ENCODE measurements at places on chromosomes 2 and 18.
A peak's percentile ranks its signal among the peaks of the same experiment; 100 is the strongest.

- DNase-seq = no peak
Measured at GRCh38 chr18:37575646-37576045, 10.0 kb upstream of the CELF4 start.

DNA sequence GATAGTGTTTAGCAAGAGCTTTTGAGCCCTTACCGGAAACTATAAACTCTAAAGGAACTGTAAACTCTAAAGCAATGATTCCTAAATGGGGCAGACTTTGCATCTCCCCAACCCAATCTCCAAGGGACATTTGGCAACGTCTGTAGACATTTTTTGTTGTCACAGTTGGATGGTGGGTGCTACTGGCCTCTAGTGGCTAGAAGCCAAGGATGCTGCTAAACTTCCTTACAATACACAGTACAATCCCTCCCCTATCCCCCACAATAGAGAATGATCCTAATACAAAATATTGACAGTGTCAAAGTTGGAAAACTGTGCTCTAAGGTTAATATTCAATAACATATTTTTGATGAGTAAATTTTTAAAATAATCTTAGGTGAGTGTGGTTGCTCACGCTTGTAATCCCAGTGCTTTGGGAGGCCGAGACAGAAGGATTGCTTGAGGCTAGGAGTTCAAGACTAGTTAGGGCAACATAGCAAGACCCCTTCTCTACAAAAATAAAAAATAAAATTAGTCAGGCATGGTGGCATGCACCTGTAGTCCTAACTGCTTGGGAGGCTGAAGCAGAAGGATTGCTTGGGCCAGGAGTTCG, 66.7 kb downstream of the PTPN4 start:
- DNase-seq = no peak

DNA sequence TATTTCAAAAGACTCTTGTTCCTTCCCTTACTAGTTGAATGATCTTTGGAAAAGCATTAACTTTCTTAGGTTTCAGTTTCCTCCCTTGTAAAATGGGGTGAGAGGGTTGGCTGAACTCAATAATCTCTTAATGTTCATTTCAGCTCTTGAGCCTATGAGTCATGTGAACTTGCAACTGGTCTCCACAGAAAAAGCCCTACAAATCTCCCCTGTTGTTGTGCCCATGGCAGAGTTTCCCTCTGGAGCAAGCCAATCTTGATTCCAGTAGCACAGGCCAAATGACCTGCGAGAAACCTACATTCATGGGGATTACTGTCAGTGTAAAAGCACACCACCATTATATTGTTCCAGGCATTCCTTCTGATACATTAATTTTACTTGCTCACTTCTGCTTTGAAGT, 388.9 kb downstream of the ALK start:
- DNase-seq = no peak

DNA sequence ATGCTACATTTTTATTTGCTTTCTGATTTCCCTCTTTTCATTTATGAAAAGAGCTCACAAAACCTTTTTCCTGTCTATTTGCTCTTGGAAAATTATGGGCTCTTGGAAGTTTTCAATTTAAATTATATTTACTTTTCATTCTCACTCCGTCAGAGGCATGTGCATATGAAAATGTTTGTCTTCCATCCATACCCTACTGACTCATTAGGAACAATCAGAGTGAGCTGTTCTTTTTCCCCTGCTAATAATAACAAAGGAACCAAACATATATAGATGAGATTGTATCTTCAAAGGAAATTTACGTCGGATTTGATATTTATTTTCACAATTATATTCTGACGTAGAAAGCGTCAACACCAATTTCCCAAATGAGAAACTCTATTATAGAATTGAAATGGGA, 1101.2 kb downstream of the TSN start:
- DNase-seq = no peak

DNA sequence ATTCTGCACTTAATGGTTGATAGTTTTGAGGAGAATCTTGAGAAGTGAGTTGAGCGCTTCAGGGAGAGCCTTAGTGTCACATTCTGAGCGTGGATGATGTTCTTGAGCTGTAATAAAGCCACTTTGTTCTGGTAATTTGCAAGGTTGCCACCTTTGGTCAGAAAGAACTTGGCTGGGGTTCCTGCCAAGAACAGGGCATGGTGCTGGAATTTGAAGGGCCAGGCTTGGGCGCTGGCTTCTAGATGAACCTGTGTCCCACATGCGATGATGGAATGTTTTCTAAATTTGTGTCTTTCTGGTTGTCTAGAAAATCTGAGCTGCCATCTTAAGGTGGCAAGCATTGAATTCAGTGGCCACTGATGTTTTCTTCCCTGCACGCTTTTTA, 124.1 kb upstream of the EML6 start:
- no peak for DNase-seq

DNA sequence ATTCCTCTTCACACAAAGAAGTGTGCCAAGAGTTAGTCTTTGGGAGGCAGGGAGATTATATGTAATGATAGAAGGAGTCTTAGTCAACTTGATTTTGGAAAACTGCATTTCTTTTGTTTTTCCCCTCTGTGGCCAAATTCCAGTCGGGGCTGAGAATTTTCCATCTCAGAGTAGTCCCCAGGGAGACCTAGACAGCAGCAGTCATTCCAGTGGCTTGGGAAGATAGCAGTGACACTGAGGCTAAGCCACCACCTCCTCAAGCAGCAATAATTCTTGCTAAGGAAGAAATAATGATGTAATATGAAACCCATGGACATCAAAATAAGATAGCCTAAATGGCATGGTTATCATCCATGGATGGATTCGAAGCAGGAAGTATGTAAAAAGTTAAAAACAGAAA, 21.0 kb upstream of the CCDC141 start:
- no peak for DNase-seq

- DNase-seq = no peak
Measured at GRCh38 chr2:220072669-220073220, 445.3 kb downstream of the SLC4A3 start.

DNA sequence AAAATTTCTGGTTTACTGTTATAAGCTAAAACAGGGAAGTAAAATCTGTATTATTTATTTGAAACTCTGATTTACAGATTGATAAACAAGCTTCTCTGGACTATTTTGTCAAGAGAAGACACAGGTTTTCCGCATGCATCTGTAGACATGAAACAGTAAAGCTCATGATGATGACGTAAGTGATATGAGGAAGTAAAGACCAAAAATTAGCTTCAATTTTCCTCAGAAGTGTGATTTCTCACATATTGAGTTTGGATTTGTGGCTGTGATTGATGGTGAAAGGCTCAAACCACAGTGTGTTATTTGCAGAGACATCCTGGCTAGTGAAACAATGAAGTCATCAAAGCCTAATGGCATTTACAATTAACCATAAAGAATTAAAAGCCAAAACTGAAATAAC, 12.6 kb upstream of the LONRF2 start:
- no peak for DNase-seq

- peak; percentile 85 for DNase-seq
Measured at GRCh38 chr2:173964565-173965371, 405 bp downstream of the SP3 start.

DNA sequence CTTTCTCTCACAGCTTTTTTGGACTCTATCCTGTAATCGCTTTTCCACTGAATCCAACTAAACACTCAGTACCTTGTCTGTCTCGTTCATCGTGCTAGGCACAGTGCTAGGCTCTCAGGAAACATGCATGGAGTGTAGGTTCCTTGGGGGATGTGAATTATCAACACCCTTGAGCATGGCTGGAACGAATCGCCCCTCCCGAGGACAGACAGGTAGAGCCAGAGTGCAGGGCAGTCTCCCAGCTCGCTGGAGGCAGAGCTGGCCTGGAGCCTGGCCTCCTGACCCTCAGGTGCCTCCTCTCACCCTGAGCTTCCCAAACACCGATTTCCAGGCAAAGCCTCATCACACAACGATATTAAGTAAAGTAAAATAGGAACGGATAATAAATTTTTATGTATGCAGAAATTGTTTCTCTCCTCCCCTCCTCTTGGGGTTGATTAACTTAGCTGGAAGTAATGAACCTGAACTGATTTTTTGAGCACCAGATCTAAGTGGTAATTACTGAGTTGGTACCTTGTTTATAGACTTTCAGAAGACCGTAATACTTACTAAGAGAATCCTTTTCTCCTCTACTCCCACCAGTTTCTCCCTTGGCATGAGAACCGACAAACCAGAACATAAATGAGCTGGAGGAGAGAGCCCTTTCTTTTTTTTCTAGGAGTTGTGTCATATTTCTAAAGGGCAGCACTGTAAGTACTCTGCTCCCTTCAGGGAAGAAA, 90.5 kb downstream of the MSH2 start:
- DNase-seq = no peak

DNA sequence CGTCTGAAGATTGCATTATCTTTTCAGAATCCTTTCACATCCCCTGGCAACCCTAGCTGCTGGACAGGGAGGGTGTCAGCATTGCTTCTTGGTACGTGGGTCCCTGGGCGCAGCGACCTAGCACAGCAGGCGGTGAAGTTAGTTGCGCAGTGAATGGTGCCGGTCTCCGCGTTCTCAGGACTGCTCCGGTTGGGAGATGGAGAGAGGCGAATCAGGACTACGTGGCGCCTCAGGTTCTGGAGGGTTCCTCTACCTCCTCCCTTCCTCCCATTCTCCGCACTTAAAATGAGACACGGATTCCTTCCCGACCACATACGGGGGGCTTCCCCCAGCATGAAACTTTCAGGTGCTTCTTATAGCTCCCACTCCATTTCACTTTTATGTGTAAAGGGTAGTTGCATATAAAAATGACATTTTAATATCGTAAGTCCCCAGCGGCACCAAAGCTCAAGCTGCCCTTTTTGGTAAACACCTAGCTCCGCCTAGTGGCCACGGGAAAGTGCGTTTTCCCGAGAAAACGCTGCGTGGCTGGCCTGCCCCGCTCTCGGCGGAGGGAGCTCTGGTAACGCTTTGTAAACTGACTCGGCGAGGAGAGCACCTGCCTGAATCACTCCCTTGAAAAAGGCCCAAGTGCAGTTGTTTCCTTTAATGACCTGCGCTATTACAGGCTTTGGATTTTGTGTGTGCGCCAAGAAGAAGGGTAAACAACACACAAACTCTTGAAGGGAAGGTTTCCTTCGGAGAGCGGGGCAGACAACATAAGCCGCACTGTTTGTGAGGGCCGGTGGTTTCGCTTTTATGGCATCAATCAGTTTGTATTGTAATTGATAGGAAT, 32.9 kb upstream of the INHBB start:
- peak; percentile 42 for DNase-seq

DNA sequence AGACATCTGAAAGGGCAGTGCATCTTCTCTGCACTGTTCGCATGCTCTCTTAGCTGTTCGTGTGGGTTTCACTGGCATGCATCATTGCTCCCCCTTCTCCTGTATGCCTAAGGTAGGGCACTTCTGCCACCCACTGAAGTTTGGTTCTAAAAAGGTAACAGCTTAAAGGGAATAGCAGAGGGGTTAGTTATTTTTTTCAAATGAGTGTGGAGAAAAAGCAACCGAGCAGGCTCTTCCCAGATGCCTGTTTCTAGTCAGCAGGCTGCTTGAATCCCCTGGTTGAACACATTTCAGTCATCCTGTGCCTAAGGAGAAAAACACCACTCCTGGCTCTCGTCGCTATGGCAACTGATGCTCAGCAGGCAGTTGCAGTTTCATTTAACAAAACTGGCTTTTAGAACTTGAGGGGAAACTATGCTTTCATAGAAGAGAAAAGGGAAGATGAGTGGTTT, 69.8 kb upstream of the GALNT3 start:
- DNase-seq = no peak

DNA sequence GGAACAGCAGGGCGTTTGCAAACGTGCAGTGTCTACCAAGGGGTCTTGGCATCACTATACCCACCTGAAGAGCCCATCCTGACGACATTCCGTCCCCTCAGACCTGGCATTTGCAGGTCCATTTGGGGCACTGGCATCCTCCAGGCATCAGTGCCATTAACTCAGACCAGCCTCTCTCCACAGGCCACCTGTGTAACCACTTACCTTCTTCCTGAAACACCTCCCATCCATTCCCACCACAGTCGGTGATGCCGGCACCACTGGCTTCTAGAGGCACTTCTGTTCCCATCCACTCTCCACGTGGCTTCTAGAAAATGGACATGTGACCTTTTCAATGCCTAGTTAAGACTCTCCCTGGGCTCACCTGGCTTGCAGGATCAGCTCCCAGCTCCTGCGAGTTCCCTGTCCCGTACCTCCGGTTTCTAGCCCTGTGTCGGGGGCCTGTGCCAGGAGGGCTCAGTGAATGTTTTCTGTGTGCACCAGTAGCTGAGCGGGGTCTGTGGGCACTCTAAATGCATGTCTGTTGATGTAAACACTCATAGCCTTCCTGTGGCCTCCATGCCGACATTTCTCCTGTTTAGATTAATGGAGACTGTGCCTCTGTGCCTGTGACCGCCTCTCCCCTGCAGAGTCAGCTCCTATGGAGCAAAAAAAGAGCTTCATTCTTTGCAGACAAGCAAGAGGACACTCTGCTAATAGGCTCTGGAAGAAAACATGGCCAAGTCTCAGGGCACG, 458.0 kb upstream of the HS6ST1 start:
- DNase-seq = no peak

GRCh38 chr2:110714452-110715224, 17.7 kb upstream of the ACOXL start:
- DNase-seq = no peak

- DNase-seq = no peak
Measured at GRCh38 chr2:15042801-15043217, 410.3 kb downstream of the LRATD1 start.

DNA sequence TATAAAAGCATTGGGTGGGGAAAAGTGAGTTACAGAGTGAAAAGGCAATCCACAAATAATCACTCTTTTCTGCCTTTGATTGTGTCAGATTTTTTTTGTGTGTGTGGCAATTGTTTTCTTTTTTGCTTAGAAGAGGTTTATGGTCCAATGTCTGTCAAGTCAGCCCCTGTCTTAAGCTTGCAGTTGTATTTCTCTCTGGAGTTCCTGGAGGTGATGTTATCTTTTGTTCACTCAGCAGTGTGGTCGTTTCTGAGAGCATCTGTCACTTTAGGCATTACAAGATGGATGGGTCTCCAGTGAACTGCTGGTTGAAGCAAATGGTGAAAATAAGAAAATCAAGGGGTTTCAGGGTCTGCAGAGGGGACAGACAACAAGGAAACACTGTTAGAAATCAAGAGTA, 121.3 kb downstream of the GREB1L start:
- DNase-seq = no peak

GRCh38 chr2:231904161-231904611, 22.0 kb downstream of the NPPC start:
- DNase-seq = no peak

DNA sequence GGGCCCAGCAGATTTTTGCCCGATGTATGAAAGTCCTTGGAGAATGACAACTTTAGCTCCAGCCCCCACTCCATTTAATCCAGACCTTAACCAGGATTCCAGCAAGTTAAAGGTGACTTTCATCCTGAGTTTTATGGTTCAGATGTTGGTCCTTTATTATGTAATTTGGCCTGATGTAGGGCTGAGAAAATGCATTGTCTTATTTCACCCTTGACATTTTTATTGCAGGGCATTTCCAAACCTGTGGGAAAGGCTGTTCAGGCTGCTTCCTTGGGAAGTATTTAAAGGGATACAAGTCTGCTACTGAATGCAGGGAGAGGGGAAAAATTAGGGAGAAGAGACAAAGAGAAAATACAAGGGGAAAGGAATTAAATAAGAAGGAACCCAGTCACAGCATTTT, 48.8 kb downstream of the ASB1 start:
- no peak for DNase-seq

GRCh38 chr2:8452296-8452695, 229.6 kb upstream of the ID2 start:
- DNase-seq = no peak

- DNase-seq = no peak
Measured at GRCh38 chr18:49725809-49726674, 87.3 kb downstream of the ACAA2 start.

- DNase-seq = no peak
Measured at GRCh38 chr2:222102575-222103349, 196.0 kb downstream of the PAX3 start.
